ENCODE measurements at places on chromosomes 2 and 18. TPM values are rescaled to one million over a fixed set of nuclear protein-coding genes. Genes with fewer than 3 reads are reported as not detected.

CHST9 gene
- total RNA-seq: 2.4 TPM

ATP6V1B1 gene
- not detected for total RNA-seq

NTSR2 gene
- total RNA-seq: 0.82 TPM

GRCh38 chr2:128491692-128492244 is 173.1 kb upstream of the HS6ST1 start:
- DNase-seq: no peak

DNA sequence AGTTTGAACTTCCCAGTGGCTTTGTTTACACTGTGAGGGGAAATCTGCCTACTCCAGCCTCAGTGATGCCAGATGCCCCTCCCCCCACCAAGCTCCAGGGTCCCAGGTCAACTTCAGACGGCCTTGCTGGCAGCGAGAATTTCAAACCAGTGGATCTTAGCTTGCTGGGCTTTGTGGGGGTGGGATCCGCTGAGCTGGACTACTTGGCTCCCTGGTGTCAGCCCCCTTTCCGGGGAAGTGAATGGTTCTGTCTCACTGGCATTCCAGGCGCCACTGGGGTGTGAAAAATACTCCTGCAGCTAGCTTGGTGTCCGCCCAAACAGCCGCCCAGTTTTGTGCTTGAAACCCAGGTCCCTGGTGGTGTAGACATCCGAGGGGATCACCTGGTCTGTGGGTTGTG is 70.0 kb upstream of the NEUROD1 start:
- DNase-seq: no peak

DNA sequence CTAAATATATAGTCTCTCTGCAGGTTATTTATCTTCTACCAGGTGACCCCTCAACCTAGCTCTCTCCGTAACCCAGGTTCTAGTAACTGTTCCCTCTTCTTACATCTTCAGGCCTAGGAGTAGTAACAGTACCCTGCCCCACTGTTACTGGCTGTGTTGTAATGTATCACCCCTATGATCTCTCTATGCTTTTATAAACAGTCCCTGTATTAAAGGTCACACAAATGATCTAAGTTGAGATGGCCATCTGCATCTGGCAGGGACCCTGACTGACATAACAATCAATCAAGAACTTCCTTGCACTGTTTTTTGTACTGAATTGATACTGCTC is 219.7 kb upstream of the STK17B start:
- no peak for DNase-seq

DNA sequence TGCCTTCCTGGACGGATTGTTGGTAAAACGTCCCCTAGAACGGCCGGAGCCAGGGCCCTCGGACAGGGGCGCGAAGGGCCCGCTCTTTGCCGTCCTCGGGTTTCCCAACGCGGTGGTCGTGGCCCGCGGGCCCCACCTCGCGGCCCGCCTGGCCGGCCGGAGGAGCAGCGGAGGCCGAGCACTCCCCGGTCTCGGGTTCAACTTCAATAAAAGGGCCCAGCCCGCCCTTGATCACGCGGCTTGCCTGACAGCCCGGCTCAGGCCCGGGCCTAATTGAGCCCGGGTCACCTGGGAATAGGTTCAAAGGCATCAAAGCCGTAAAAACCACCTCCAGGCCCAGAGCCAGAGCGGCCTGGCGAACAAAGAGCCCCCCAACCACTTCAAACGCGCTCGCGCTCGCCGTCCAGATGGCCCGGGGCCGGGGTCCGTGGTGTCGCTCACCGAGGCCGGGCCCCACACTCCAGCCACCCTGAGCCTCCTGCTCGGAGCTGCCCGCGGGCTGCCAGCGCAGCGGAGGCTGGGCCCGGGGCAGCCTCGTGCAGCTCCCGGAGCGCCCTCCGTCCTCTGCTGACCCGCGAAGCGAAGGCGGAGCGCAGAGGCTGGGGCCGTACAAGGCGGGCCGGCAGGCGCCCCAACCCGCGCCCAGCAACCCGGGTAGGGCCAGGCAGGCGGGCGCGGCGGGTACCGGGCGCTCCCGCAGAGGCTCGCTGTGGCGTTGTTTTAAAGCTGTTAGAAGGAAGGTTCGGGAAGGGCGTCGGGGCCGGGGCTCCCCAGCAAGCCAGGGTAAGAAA is 1.1 kb upstream of the TWIST2 start:
- DNase-seq: no peak

DNA sequence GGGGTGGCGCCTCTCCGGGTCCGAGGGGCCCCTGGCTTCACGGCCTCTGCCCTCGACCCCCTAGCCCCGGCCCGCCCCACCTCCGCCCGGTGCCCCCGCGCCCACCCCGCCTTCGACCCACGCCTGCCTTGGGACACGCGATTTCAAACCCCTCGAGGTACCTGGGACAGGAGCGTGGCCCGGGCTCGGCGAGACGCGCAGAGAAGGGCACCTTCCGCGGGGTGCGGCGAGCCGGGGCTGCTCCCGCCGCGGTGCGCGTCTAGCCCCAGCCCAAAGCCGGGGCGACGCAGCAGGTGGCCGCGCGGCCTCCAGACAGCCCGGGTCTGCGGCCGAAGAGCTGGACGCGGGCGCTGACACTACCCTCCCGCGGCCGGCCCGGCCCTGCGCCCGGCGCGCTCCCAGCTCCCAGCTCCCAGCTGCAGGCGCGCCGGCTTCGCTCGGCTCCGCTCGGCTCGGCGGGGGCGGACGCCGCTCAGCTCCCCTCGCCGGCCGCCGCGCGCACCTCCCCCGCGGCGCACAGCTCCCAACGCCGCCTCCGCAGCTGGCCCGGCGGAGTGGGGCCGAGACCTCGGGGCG is at the start of gene CRACDL:
TSS of gene CRACDL (minus strand) at position 449 of the 576 bp plus-strand sequence. CDS start 89,425 bp downstream, outside the sequence.
- no peak for DNase-seq

DNA sequence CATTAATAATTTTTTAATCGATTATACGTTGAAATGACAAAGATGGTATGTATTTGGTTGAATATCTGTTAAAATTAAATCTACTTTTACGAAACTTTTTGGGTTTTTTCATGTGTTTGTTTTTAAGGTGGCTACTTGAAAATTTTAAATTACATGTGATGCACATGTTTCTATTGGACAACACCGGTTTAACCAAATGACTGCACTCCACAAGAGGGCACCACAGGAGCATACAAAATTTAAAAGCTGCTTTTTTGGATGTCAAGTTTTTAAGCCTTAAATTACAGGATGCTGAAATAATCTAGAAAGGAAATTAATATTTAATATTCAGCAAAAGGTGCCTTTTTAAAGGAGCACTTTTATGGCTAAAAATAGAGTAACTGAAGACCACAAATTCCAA is 98.7 kb downstream of the ACVR1 start:
- DNase-seq: no peak

DNA sequence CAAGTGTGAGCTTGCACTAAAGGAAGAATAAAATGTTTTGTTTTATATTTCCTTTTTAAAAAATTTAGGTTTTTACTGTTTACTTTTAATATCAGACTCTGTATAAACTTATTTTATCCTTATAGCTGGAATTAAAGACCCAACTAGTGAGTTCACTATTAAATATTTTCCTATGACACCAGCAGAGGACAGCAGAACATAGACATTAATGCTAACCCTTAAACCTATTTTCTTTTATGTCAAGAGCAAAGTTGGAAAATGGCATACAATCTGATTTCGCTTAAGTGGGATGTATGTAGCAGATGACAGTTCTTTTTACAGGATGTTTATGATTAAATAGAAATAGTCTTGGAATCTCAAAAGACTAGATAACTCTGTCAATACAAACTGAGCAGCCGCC is 188.2 kb upstream of the XIRP2 start:
- no peak for DNase-seq

- no peak for DNase-seq
Observed at GRCh38 chr2:10917927-10918326, 6.2 kb downstream of the KCNF1 start.

SERPINB4 gene
- total RNA-seq: not detected

IL36RN gene
- total RNA-seq: not detected

DNA sequence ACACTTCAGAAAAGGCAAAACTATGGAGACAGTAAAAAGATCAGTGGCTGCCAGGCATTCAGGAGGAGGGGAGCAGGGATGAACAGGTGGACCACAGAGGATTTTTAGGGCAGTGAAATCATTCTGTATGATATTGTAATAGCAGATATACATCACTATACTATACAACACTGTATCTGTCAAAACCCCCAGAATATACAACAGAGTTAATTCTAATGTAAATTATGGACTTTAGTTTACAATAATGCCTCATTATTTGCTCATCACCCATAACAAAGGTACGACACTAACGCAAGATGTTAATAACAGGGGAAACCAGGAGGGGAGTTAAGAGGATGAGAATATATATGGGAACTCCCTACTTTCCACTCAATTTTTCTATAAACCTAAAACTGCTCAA is 28.8 kb downstream of the MAP3K2 start:
- no peak for DNase-seq

DNA sequence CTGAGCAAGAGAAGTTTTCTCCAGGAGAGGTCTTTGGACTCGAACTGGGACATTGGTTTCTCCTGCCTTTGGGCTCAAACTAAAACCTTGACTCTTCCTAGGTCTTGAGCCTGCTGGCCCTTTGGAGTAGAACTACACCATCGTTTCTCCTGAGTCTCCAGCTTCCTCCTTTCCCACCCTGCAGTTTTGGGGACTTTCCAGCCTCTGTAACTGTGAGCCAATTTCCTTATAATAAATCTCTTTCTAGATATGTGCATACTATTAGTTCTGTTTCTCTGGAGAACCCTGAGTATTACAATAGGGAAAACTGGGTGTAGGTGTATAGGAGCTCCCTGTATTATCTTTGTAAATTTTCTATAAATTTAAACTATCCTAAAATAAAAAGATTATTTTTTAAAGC is 219.8 kb upstream of the AGAP1 start:
- DNase-seq: no peak

STK11IP gene
- 13.0 TPM for total RNA-seq

ZSCAN30 gene
- total RNA-seq: 15.5 TPM

DNA sequence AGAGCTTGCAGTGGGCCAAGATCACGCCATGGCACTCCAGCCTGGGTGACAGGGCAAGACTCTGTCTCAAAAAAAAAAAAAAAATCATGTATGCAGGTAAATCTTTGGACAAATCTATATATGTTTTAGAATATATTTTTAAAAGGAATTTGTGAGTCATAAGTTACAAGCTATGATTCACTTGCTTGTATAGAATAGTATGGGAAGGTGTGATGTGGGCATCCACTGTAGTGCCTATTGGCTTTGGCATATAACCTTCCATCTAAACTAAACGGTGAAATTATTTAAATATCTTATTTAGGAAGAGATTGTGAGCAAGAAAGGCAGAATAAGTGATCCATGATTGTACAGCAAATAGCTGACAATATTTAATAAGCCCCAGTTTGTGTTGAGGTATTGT is 261.1 kb downstream of the GALNT13 start:
- no peak for DNase-seq

- no peak for DNase-seq
Observed at GRCh38 chr2:47499621-47500309, 96.8 kb downstream of the MSH2 start.

GRCh38 chr2:173249661-173250641 is 104.7 kb upstream of the CDCA7 start:
- no peak for DNase-seq

DNA sequence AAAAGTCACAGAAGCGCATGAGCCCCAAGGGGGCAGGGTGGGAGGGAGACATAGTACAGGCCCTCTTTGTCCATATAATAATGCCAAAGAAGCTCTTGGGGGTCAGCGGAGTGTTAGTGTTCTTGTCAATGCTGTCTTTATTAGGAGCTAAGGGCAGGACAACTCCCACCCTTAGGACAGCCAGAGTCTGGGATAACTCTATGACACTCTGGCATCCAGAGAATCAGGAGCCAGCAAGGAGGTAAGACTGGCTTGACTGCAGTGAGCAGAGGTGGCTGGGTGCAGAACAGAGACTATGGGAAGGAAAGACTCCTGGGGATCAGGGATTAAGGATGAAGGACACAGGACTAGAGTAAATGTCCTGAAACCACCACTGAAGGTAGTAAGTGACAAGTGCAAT is 19.0 kb upstream of the HNMT start:
- no peak for DNase-seq

DNA sequence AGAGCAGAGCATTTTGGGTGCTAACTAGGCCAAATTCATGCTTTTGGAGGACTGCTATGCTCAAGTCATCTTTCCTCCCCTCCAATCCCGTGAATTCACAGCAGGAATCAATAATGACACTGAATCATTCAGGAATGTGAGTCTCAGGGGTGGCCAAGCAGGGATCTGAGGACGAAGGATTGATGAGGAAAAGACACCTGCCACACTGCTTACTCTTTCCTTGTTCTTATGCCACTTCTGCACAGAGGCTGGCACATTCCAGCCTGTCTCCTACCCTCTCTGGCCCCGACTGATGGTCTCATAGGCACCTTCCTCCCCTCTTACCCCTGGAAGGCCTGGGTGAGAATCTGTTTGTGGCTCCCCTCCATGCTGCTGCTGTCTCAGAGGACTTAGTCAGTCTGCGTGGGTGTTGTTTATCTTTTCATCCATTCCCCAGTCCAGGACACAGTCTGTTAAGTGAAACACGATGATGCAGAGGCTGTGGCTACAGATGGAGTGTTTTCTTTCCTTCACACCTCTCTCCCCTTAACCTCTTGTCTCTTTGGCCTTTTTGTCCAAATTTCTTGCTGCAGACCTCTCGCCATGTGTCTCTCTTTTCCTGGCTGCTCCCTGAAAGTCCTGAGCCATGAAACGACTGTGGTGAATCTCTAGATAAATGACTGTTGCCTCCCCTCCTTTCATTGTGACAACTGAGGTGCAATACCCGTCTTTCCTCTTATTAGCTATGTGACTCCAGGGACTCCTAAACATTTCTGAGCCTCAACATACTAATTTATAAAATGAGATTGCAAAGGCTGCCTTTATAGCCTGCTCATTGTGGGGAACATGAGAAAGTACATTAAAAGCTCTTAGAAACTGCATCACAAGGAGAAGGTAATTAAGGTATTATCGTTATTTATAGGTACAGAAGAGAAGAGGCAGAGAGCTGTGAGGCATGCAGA is 86.9 kb downstream of the RDH14 start:
- no peak for DNase-seq

NPHP1 gene
- total RNA-seq: 7.3 TPM

DNA sequence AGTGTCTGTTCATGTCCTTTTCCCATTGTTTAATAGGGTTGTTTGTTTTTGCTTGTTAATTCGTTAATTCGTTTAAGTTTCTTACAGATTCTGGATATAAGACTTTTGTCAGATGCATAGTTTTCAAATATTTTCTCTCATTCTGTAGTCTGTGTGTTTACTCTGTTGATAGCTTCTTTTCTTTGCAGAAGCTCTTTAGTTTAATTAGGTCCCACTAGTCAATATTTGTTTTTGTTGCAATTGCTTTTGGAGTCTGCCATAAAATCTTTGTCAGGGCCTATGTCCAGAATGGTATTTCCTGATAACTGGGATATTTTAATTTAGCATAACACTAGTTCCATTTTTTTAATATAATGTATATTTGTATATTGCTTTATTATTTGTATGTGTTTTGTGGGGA is 1380.1 kb downstream of the SUCLG1 start:
- no peak for DNase-seq

DNA sequence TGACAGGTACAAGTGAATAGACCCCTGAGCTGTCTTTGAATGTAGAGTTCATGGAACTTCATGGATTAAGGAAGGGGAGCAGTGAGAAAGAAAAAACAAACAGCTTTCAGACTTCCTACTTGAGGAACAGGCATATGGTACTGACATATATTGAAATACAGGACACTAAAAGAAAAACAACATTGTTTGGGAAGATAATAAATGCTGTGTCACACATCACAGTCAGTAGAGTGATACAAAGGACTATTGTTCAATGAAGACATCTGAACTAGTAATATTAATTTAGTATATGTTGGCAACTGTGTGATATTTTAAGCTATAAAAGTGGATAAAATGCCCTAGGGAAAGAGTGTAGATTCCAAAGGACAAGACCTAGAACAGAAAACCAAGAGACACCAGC is 3.3 kb downstream of the DSC2 start:
- DNase-seq: no peak

Measured in frontal cortex (tissue), 4 donors.